Neural progenitor cell (in vitro differentiated cells): ENCODE measurements at places on chromosomes 5 and 9. TPM values are rescaled to one million over a fixed set of nuclear protein-coding genes. Genes with fewer than 3 reads are reported as not detected.

The FBP2 gene
- total RNA-seq = not detected in 2 replicates

The TCERG1 gene
- total RNA-seq = 168 and 227 TPM in 2 replicates

The FAM221B gene
- not detected in 2 replicates for total RNA-seq

GRCh38 chr9:22693156-22693555 lies 246.5 kb downstream of the DMRTA1 start:
- no peak overlapping the region for H3K27ac ChIP-seq
- no peaks in the 10 kb centered on the region for H3K36me3 ChIP-seq
- no peaks in the 10 kb centered on the region for H3K4me1 ChIP-seq
- no peaks in the 10 kb centered on the region for H3K27me3 ChIP-seq
- no peak overlapping the region for H3K4me3 ChIP-seq
- no peak for DNase-seq

DNA sequence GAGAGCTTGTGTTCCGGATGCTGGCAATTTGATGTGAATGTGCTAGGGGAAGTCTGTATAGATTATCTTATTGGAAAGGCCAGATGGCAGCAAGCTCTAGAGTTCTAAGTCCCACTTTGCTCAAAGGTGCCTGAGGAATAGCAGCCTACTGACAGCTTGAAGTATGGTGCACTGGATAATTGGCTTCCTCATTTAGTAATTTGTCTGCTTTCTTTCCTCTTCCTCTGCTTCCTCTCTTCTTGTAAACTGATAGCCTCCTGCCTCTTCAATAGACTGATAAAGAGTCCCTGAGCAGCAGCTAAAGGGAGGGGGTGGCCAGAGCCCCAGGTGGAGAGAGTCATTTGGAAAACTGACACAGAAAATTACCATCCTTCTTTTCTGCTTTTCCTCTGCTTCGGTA lies 177.3 kb downstream of the FGF1 start:
- no peak overlapping the region for H3K4me3 ChIP-seq
- no peak for DNase-seq
- peaks cover 9% of the 10 kb centered on the region for H3K27me3 ChIP-seq

GRCh38 chr5:138160706-138161105 lies 17.7 kb downstream of the BRD8 start:
- DNase-seq = no peak
- H3K4me3 ChIP-seq = no peak overlapping the region
- H3K36me3 ChIP-seq = peaks cover 32% of the 10 kb centered on the region
- no peaks in the 10 kb centered on the region for H3K27me3 ChIP-seq

DNA sequence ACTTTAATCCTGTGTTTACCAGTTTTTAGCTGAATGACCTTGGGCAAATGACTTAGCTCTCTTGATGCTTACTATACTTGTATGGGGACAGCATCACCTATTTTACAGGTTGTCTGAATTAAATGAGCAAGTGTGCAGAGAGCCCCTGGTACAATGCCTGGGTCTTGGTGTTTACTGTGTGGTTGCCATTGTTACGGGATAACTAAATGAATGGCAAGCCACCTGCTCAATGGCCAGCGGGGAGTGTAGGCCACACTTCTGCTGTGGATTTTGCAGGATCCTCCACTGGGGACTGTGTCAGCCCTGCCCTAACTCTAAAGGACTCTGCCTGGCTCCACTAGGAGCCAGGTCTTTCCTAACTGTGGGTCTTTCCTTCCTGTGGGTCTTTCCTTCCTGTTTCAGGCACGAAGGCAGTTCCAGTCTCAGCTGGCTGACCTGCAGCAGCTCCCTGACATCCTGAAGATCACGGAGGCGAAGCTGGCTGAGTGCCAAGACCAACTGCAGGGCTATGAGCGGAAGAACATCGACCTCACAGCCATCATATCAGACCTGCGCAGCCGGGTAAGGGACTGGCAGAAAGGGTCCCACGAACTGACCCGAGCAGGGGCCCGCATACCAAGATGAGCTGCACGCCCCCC lies 10.3 kb upstream of the GLE1 start:
- no peaks in the 10 kb centered on the region for H3K4me1 ChIP-seq
- H3K36me3 ChIP-seq = no peaks in the 10 kb centered on the region
- H3K4me3 ChIP-seq = no peak overlapping the region
- H3K27ac ChIP-seq = no peak overlapping the region
